ENCODE measurements at places on chromosomes 1 and 21.

GRCh38 chr1:163959622-163960021 is 599.4 kb upstream of the PBX1 start:
- H3K4me3 ChIP-seq = no peak overlapping the region
- H3K4me1 ChIP-seq = no peaks in the 10 kb centered on the region
- no peak overlapping the region for H3K27ac ChIP-seq
- H3K36me3 ChIP-seq = peaks cover 3% of the 10 kb centered on the region

- no peaks in the 10 kb centered on the region for H3K36me3 ChIP-seq
- H3K4me1 ChIP-seq = peaks cover 2% of the 10 kb centered on the region
- H3K4me3 ChIP-seq = no peak overlapping the region
- no peak for DNase-seq
- no peak overlapping the region for H3K27ac ChIP-seq
These were observed 1.6 kb downstream of the DONSON start for GRCh38 chr21:33586927-33587326.

DNA sequence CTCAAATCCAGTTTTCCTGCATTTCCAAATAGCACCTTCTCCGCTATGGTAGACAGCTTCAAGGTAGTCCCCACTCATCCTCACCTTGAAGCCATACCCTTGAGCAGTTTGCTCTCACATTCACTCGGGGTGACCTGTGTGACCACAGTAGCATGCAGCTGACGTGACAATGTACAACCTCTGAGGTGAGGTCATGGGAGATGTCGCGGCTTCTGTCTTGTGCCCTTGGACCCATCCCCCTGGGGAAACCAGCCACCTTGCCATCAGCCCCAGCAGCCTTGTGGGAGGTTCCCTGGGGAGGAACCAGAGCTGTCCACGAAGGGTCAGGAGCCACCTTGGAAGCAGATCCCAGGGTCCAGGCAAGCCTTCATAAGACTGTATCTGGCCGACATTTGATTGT is 38.3 kb upstream of the DUSP10 start:
- DNase-seq = no peak
- no peak overlapping the region for H3K4me3 ChIP-seq
- H3K27ac ChIP-seq = no peak overlapping the region
- no peaks in the 10 kb centered on the region for H3K4me1 ChIP-seq
- no peaks in the 10 kb centered on the region for H3K36me3 ChIP-seq

GRCh38 chr21:31145274-31145673 is 107.0 kb upstream of the KRTAP19-8 start:
- H3K4me1 ChIP-seq = peaks cover 5% of the 10 kb centered on the region
- peak overlapping the region; percentile 22 for H3K27ac ChIP-seq
- peaks cover 2% of the 10 kb centered on the region for H3K27me3 ChIP-seq
- H3K36me3 ChIP-seq = peaks cover 9% of the 10 kb centered on the region
- no peak for DNase-seq
- H3K4me3 ChIP-seq = no peak overlapping the region

DNA sequence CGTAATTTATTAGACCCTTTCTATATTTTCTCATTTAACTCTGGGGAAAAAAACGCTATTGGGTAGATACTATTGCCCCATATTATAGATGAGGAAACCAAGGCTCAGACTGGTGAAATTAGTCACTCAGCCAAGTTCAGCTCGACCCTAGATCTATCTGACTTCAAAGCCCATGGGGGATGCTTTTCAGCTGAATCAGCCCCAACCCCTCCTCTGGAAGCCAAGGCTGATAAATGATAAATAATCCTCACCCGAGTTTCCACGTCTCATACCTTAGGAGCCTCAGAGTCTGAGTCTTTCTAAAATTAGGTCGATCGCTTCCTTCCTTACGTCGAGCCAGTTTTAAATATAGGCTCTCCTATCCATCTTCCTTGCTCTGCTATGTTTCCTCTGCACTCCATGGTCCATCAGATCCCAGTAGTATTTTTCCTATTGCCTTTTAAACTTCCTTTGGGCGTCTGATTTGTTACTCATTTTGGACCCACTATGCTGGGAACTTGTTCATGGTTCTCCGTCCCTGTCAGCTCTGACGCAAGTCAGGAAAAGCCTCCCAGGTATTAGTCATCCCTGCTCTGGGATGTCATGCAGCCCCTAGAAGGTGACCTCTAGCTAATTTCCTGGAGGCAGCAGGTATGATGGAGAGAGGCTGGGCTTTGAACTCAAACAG is 122.8 kb downstream of the PLPP3 start:
- H3K27me3 ChIP-seq = no peaks in the 10 kb centered on the region
- H3K36me3 ChIP-seq = no peaks in the 10 kb centered on the region
- DNase-seq = no peak
- H3K4me3 ChIP-seq = no peak overlapping the region
- no peak overlapping the region for H3K27ac ChIP-seq
- H3K4me1 ChIP-seq = peaks cover 4% of the 10 kb centered on the region

- H3K27me3 ChIP-seq = no peaks in the 10 kb centered on the region
- DNase-seq = no peak
These were observed 106.2 kb upstream of the ATP1A1 start for GRCh38 chr1:116266864-116267212.

DNA sequence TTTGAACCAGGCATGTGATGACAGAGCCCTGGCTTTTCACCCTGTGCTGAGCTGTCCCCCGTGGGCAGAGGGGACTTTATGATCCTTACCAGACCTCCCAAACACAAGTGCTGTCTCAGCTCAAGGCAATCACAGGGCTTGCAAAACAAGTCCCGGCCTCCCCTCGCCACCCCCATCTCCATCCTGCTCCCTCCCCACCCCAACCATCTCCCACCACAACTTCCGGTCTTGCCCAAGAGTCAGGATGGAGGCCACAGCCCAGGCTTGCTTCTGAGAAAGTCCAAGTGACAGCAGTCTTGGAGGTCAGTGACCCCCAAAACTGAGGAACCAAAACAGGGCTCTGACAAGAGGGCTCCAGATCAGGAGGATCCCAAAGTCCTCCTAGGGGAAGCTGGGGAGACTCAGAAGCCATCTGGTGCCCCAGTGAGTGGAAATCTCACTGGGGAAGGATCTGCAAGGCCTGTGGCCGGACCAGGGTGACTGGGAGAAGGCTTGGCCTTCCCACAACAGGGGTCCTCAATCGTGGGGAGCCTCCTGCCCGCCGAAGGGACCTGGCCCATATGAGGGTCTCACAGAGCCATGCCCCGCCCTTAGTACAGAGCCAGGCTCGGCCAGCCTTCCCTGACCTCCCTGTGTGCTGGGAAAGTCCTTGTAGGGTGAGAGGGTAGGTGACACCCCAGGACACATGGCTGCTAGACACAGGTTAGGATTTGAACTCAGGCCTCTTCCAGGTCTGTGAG is 4.5 kb upstream of the SDC3 start:
- no peak for DNase-seq
- peaks cover 24% of the 10 kb centered on the region for H3K4me1 ChIP-seq
- no peak overlapping the region for H3K4me3 ChIP-seq
- H3K27me3 ChIP-seq = peaks cover 11% of the 10 kb centered on the region
- no peak overlapping the region for H3K27ac ChIP-seq

- H3K27me3 ChIP-seq = no peaks in the 10 kb centered on the region
- H3K36me3 ChIP-seq = no peaks in the 10 kb centered on the region
- no peak for DNase-seq
- H3K4me1 ChIP-seq = no peaks in the 10 kb centered on the region
- no peak overlapping the region for H3K4me3 ChIP-seq
These were observed 419.1 kb upstream of the NR5A2 start for GRCh38 chr1:199608414-199608813.

GRCh38 chr1:45669859-45670655 is 16.3 kb downstream of the GPBP1L1 start:
- H3K27ac ChIP-seq = peak overlapping the region; percentile 10
- peaks cover 3% of the 10 kb centered on the region for H3K4me1 ChIP-seq
- H3K4me3 ChIP-seq = no peak overlapping the region

GRCh38 chr1:160108888-160109662 is 6.5 kb upstream of the ATP1A2 start:
- H3K27me3 ChIP-seq = peaks cover 16% of the 10 kb centered on the region
- H3K4me1 ChIP-seq = peaks cover 13% of the 10 kb centered on the region
- H3K4me3 ChIP-seq = no peak overlapping the region
- no peaks in the 10 kb centered on the region for H3K36me3 ChIP-seq
- no peak overlapping the region for H3K27ac ChIP-seq

DNA sequence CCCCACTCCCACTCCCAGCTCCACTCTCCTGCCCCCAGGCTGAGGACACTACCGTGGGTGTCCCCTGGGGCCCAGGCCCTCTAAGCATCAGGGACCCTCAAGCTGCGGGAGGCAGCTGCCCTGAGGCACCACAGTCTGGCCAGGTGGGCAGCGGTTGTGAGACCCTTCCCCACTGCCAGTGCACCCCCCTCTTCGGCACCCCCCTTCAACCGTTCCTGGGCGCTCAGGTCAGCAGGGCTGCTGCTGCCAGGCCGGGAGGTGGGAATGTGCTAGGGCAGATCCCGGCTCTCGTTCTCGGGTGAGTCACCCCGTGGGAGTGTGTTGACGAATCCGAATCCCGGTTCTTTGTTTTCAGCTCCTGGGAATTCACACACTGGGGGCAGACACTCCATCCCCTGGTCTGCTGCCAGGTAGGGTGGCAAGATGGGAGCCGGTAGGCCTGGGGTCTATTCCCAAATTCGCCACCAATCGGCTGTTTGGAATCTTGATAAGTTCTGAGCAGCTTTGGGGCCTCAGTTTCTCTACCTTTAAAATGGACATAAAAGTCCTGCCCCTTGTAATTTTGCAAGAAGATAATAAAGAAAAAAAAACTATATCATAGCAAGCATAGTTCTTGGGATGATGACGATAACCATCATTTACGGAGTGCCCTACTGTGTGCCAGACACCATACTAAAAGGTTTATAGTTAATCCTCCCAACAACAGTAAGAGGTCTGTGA is 28.5 kb upstream of the CASZ1 start:
- no peak overlapping the region for H3K4me3 ChIP-seq
- no peaks in the 10 kb centered on the region for H3K36me3 ChIP-seq
- no peak overlapping the region for H3K27ac ChIP-seq
- DNase-seq = no peak

DNA sequence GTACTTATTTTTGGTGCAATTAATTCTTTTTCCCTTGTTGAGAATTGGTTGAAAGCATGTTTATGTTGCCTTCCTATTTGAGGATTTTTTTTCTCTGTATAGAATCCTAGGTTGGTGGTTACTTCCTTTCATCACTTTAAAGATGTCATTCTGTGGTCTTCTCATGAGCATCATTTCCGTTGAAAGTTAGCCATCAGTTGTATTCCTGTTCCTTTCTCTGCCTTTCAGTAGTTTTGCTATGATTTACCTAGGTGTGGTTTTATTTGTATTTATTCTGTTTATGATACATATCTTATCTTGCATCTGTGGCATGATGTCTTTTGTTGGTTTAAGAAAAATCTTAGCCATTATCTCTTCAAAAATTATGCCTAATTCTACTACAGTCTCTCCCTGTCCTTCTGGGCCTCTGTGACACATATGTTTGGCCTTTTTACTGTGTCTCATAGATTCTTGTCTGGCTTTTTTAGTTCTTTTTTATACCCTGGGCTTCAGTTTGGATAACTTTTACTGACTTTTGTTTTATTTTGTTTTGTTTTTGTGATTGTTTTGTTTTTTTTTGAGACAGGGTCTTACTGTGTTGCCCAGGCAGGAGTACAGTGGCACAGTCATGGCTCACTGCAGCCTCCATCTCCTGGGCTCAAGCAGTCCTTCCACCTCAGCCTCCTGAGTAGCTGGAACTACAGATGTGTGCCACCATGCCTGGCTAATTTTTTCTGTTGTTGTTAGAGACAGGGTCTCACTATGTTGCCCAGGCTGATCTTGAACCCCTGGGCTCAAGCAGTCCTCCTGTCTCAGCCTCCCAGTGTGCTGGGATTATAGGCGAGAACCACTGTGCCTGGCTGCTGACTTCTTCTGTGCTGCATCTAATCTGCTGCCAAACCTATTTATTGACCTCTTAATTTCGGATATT is 24.1 kb downstream of the PTGFRN start:
- H3K4me3 ChIP-seq = no peak overlapping the region
- no peaks in the 10 kb centered on the region for H3K36me3 ChIP-seq
- no peak for DNase-seq
- H3K27ac ChIP-seq = no peak overlapping the region

- no peak for DNase-seq
- peak overlapping the region; percentile 40 for H3K4me3 ChIP-seq
- peaks cover 15% of the 10 kb centered on the region for H3K27me3 ChIP-seq
- H3K27ac ChIP-seq = no peak overlapping the region
These were observed 119.2 kb upstream of the BARHL2 start for GRCh38 chr1:90836345-90836679.

GRCh38 chr1:221778125-221778524 is 36.2 kb upstream of the DUSP10 start:
- H3K27ac ChIP-seq = no peak overlapping the region
- no peak for DNase-seq
- H3K4me3 ChIP-seq = no peak overlapping the region
- H3K4me1 ChIP-seq = no peaks in the 10 kb centered on the region
- H3K27me3 ChIP-seq = peaks cover 2% of the 10 kb centered on the region
- H3K36me3 ChIP-seq = no peaks in the 10 kb centered on the region

DNA sequence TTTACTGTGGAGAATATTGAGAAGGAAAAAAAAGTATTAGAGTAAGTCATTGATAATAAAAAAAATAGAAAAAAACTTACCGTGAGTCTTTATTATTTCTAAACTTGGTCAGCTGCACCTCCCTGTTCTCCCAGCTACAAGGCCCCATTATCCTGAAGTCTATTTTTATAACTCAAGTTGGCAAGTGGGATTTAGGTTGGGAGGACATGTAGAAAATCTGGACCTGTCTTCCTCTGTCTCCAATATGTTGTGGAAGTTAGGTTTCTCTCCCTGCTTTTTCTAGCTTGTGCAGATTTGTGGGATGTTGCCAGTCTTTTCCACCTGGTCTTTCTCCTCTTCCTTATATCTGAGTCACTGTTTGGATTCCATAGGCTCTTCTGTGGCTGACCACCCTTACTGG is 361.4 kb downstream of the HLX start:
- H3K4me3 ChIP-seq = no peak overlapping the region
- peaks cover 4% of the 10 kb centered on the region for H3K4me1 ChIP-seq
- DNase-seq = no peak

DNA sequence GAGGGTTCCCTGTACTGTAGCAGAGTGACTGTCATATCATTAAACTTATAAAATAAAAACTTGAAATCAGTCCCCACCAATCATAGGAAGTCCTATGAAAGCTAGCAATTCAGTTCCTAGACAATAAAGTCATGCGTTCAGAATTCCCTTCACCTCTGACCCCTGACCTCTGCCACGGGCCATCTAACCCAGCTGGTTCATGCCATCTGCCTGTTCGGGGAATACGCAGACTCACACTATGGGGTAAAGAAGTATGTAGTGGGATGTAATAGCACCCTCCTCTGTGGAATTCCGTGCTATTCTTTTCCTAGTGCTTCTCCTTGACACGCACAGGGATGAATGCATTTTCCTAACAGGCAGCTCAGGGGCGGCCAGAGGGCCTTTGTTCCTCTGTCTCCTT is 2.1 kb downstream of the GSTM4 start:
- DNase-seq = no peak
- peaks cover 3% of the 10 kb centered on the region for H3K36me3 ChIP-seq
- H3K27me3 ChIP-seq = peaks cover 5% of the 10 kb centered on the region
- H3K4me1 ChIP-seq = peaks cover 33% of the 10 kb centered on the region
- H3K4me3 ChIP-seq = no peak overlapping the region

- no peak for DNase-seq
- peak overlapping the region; percentile 57 for H3K27ac ChIP-seq
- H3K4me3 ChIP-seq = peak overlapping the region; percentile 23
- H3K27me3 ChIP-seq = peaks cover 3% of the 10 kb centered on the region
- H3K4me1 ChIP-seq = peaks cover 44% of the 10 kb centered on the region
- H3K36me3 ChIP-seq = no peaks in the 10 kb centered on the region
These were observed 62.3 kb downstream of the OPTC start for GRCh38 chr1:203556047-203556851.

GRCh38 chr1:82830690-82831380 is 1030.1 kb downstream of the ADGRL2 start:
- H3K36me3 ChIP-seq = no peaks in the 10 kb centered on the region
- no peaks in the 10 kb centered on the region for H3K4me1 ChIP-seq
- H3K27ac ChIP-seq = no peak overlapping the region
- no peak for DNase-seq
- H3K4me3 ChIP-seq = no peak overlapping the region
- H3K27me3 ChIP-seq = no peaks in the 10 kb centered on the region
